ENCODE measurements at places on chromosomes 6 and 20. TPM values are rescaled to one million over a fixed set of nuclear protein-coding genes. Genes with fewer than 3 reads are reported as not detected.

Gene TREML1
- not detected for total RNA-seq

Gene TOP1
- 55.9 TPM for total RNA-seq

Gene TINAG
- not detected for total RNA-seq

Gene ANKEF1
- total RNA-seq = 2.8 TPM

Gene LHFPL5
- not detected for total RNA-seq

Gene CRYBG1
- total RNA-seq = 55.7 TPM

Gene TREML4
- not detected for total RNA-seq

Gene HRH3
- not detected for total RNA-seq

Gene FAM110A
- total RNA-seq = 4.4 TPM

Gene SOBP
- 6.0 TPM for total RNA-seq

Gene TNFRSF6B
- 13.2 TPM for total RNA-seq

Gene SAMD5
- 3.6 TPM for total RNA-seq

Gene RSPO3
- total RNA-seq = 5.1 TPM

Gene SLC13A3
- 0.43 TPM for total RNA-seq

Gene SRSF12
- under 0.01 TPM for total RNA-seq

Gene VSX1
- total RNA-seq = not detected

Gene FUT9
- total RNA-seq = not detected

Gene C20orf204
- total RNA-seq = 2.1 TPM

Gene NUP153
- 65.7 TPM for total RNA-seq

Gene EBF4
- 1.0 TPM for total RNA-seq

Gene GPLD1
- 0.43 TPM for total RNA-seq

Gene STK38
- total RNA-seq = 23.0 TPM

Gene C6orf58
- not detected for total RNA-seq

Gene MTO1
- total RNA-seq = 41.8 TPM

Gene RAET1E
- total RNA-seq = 0.43 TPM

Gene SFTA2
- total RNA-seq = not detected

Gene PKIG
- 205 TPM for total RNA-seq

Gene ANKRD6
- total RNA-seq = 9.1 TPM

Gene RSPH9
- 0.14 TPM for total RNA-seq

Gene RHAG
- not detected for total RNA-seq

Gene LST1
- 0.29 TPM for total RNA-seq

Gene AVP
- not detected for total RNA-seq

Gene SYNDIG1
- total RNA-seq = not detected

Gene SLC25A27
- 4.2 TPM for total RNA-seq

Gene THEMIS
- not detected for total RNA-seq

Gene TMEM170B
- total RNA-seq = 9.6 TPM

Gene NKAPL
- 0.43 TPM for total RNA-seq

Gene GPR6
- not detected for total RNA-seq

Gene TRPC4AP
- total RNA-seq = 101 TPM

Gene GUCA1A
- total RNA-seq = not detected

Gene EDN1
- 244 TPM for total RNA-seq

Gene GHRH
- total RNA-seq = not detected

Gene SIRPA
- total RNA-seq = 20.2 TPM

Gene GABRR1
- total RNA-seq = not detected

Gene CFB
- total RNA-seq = 1.3 TPM

Gene DDAH2
- 44.4 TPM for total RNA-seq

Data from thoracic aorta endothelial cell (primary cell).